ENCODE measurements at places on chromosomes 2 and 18.

DNA sequence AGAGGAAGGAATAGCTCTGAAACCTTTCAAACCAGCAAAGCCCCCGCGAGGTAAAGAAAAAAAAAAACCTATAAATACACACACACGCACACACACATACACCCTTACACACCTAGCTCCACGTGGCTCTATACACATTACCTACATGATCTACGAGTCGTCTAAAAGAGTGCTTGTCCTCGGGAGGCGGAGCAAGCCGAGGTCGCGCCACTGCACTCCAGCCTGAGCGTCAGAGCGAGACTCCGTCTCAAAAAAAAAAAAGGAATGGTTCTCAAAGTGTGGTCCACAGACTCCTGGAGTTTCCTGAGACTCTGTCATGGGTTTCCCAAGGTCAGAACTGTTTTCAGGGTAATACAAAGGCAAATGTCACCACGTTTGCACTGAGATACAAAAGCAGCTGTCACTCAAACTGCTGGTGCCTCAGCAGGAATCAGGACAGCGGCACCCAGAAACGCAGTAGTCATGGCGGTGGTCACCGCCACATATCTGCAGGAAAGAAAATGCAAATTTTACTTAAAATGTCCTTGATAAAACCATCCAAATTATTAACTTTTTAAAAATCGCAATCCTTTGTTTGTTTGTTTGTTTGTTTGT lies 130.0 kb upstream of the GPC1 start:
- DNase-seq, result no peak

- DNase-seq, result no peak
Observed at GRCh38 chr2:42140496-42140895, 28.7 kb upstream of the EML4 start.

DNA sequence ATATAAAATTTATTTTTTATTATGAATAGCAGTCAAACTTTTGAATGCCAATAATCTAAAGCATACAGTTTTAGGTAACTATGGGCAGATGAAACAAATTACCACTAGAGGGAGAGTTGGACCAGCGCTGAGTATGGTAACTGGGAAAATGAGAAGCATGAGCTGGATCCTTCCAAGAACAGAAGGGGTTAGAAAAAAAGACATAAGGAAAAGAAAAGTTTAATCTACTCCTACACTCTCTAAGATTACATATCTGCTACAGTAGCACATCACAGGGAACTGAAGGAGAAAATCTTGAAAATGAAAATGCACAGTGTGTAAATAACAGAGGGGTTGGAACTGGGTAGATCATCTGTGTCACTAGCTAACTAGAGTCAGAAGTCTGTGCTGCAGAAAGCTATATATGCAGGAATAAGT lies 15.5 kb downstream of the REG3G start:
- DNase-seq, result no peak

DNA sequence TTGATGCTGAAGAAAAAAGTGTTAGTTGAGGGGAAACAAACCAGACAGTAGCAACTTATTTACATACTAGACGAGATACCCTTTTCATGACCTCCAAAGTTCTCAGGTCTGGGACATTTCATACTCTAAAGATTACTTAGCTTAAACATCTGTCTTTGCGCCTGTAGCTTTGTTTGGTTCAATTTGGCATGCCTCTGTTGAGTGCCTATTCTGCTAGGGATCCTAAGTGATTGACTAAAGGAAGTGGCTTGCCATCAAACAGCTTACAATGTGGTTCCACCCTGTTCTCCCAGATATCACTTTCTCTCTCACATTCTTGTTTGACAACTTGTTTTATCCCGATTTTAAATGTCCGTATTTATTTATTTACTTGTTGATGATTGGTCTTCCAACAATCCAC lies 488.8 kb downstream of the PARD3B start:
- DNase-seq, result no peak

DNA sequence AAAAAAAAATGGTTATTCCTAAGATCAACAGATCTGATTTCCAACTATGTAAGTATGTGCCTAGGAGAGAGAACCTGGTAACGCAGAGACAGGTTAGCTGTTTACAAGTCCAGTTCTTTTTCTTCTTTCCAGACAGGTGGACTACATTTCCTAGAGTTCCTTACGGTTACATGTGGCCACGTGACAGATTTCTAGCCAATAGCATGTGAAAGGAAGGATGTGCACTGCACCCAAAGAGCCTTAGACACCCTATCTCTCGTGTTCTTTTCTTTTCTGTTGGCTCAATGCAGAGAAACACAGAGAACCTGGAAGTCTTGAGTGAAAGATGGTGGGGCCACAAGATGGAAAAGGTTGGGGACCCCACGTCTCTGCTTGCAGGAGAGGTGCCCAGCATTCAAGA lies 375.9 kb downstream of the TNS1 start:
- DNase-seq, result no peak

GRCh38 chr2:191844706-191845105 lies 2.2 kb downstream of the CAVIN2 start:
- DNase-seq, result no peak

GRCh38 chr2:18047213-18047611 lies 168.7 kb downstream of the KCNS3 start:
- no peak for DNase-seq

- no peak for DNase-seq
Observed at GRCh38 chr2:148360662-148361061, 283.9 kb upstream of the EPC2 start.

- no peak for DNase-seq
Observed at GRCh38 chr2:99297994-99298393, 3.0 kb downstream of the LYG1 start.

- DNase-seq, result no peak
Observed at GRCh38 chr18:78767648-78768071, 212.0 kb upstream of the SALL3 start.

GRCh38 chr2:191366199-191366598 lies 121.0 kb downstream of the MYO1B start:
- no peak for DNase-seq

DNA sequence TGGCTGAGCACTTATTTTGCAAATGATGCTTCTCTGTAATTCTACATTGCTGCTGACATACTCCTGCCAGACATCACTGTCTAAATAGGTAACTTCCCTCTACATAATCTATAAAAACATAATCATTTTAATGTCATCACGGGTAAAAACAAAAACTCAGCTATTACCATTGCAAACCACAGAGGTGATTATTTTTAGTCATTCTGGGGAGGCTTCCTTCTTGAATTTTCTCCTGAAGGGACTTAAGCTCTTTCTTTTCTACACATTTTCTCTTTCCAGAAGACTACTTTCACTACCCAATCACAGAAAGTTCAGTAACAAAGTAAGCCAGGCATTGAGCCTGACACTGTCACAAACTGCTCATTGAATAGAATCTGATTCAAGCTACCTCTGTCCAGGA lies 40.4 kb upstream of the NFU1 start:
- no peak for DNase-seq

- DNase-seq, result no peak
Observed at GRCh38 chr2:121372721-121373353, 87.8 kb upstream of the TFCP2L1 start.

GRCh38 chr2:217445723-217446122 lies 557.1 kb downstream of the TNS1 start:
- DNase-seq, result no peak

GRCh38 chr2:149747456-149747855 lies 159.9 kb upstream of the MMADHC start:
- DNase-seq, result no peak

DNA sequence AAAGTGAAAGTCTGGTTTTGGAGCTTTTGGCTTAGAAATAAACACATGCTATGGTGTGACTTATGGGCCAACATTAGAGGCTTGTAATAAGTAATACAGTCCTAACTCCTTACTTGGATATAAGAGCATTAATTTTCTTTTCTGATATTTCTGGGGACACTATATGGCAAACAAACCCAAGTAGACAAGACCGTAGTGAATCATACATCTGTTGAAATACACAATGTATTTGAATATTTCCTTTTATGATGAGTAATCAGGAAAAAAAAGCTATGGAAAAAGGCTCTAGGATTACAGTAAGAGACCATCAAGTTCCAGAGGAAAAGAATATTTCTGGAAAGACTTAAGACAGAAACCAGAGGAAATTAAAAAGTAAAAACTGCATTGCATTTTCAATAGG lies 146.0 kb upstream of the CYP26B1 start:
- DNase-seq, result no peak

GRCh38 chr2:133342286-133343017 lies 225.8 kb downstream of the NCKAP5 start:
- no peak for DNase-seq

GRCh38 chr2:69095305-69095704 lies 82.3 kb downstream of the ANTXR1 start:
- DNase-seq, result no peak

- no peak for DNase-seq
Observed at GRCh38 chr2:160931531-160931930, 228.7 kb upstream of the TANK start.

DNA sequence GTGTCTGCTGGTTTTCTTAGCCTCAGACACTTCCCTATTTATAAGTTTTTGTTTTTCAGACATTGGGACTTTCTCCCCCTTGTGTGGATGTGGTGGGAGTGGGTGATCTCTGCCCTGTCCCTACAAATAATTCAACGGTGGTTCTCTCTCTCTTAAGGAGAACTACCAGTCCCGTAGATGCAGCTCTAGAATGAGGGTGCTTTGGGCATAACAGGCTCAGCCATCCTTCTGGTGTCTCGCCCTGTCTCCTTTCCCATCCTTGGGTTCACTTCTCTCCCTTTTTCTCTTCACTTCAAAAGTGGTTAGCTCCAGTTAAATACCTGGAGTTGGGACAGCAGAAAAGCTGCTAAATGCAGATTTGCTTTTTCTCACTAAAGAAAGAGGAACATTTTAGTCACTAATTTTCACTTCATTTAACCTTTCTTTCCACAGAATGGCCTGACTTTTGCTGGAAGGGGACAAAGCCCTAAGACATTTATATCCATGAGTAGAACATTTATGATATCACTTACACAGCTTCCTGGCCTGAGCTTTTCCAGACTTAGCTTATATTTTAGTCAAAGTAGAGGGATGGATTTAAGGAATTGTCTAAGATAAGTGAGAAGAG lies 121.2 kb upstream of the CXCR4 start:
- peak; percentile 25 for DNase-seq

GRCh38 chr2:238169048-238169707 lies 10.4 kb downstream of the ERFE start:
- no peak for DNase-seq

GRCh38 chr18:52869942-52870907 lies 530.2 kb downstream of the DCC start:
- DNase-seq, result no peak

DNA sequence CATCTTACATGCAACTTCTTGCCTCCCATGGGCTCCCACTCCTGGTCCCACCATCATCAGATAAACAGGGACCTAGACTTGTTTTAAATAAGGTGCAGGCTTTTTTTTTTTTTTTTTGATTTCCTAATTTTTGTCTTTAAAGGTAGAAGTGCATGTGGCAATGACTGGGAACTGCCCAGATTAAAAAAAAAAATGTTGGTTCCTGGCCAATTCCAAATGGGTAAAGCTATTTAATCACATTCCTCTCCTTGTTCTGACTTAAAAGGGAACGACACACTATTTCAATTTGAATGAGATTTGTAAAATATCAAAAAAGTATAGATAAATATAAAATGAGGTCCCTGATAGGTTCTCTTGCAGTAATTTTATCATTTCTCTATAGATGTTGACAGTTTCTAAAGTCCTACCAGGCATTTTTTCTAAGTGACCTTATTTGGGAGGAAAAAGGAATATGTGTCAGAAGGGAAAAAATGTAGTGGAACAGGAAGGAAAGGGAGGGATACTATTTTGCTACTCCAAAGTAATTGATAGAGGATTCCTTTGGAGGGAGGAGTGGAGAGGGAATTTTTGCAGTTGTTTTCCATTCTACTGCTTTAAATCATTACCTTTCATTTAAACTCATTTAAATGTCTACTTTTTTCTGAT lies 43.3 kb downstream of the DDX1 start:
- DNase-seq, result no peak
